ENCODE measurements at places on chromosomes 4 and X. TPM values are rescaled to one million over a fixed set of nuclear protein-coding genes. Genes with fewer than 3 reads are reported as not detected.
A peak's percentile ranks its signal among the peaks of the same experiment; 100 is the strongest.

GRCh38 chrX:28997706-28998463, 410.6 kb downstream of the IL1RAPL1 start:
- DNase-seq, result no peak

DNA sequence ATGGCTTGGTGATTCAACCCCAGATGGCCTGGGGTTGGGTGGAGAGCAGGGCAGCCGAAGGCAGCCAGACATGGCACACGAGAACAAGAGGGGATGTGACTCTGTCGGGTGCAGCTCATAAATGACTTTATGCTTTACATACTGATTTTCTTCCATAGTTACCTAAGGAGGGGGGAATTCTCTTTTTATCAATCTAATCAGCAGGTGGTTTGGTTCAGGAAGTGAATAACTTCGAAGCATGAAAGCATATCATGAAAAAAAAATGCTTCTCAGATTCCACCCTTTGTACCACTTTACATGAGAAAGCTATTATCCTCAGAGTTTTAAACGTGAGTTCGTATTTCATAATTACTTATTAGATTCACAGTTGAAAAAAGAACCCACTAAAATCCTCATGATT, 908.9 kb upstream of the LCORL start:
- DNase-seq, result no peak

GRCh38 chr4:75841641-75842520, 60.4 kb downstream of the PPEF2 start:
- no peak for DNase-seq

GRCh38 chr4:107258359-107258758, 222.2 kb upstream of the DKK2 start:
- no peak for DNase-seq

GRCh38 chr4:153684182-153684970, at the start of gene TLR2:
Gene TLR2, plus strand, starts transcription at chr4:153684280. Its CDS starts 18,628 bp downstream, at chr4:153702908.
- peak; percentile 85 for DNase-seq

Gene FDCSP
- not detected for total RNA-seq

Gene GAGE1
- not detected for total RNA-seq

Gene MORC4
- total RNA-seq, result 5.6 TPM

Gene NEUROG2
- not detected for total RNA-seq

Gene TEX13B
- not detected for total RNA-seq

Gene SPANXA1
- total RNA-seq, result not detected

Gene STAP1
- total RNA-seq, result not detected

Gene NAP1L2
- 12.2 TPM for total RNA-seq

All from H7 (cell line).